Activated CD4-positive, alpha-beta T cell treated with anti-CD3 and anti-CD28 coated beads, Interleukin-2, amount 10 ng/mL, durations not matched to agents 24 days and 14 days (primary cell): ENCODE measurements at places on chromosomes 1 and 21. TPM values are rescaled to one million over a fixed set of nuclear protein-coding genes. Genes with fewer than 3 reads are reported as not detected.

DNA sequence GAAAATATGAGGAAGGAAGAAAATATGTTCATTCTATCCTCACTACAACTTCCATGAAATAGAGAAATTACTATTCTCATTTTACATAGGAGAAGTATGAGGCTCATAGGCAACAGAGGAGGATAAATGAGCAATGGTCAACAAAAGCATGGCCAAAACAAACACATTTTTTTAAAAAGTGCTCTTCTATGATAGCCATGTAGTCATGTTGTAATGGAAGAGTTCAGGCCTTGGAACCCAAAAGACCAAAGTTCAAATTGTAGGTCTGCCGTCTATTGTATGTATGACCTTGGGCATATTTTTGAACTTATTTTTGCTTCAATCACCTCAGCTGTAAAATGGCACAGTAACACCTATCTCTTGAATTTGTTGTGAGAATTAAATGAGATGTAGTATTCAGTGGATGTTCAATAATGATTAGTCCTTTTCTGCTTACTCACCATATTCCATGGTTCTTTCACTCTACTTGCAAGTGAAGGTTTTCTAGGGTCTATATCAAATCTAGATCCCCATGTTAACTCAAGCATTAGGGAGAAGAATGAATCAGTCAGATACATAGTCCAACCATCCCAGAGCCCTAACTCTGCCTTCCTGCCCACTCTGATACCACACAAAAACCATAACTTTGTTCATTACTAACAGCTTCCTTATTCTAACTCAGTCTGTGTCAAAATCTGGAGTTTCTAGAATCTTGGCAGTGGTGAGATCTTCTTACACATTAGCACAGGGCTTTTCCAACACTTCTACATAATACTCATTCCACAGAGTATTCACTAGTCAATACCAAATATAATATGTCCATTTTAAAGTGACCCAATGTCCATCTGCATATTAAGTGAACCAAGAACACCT is 353.2 kb downstream of the PLPP3 start:
- no peak for DNase-seq

The DCST1 gene
- total RNA-seq: not detected in 2 replicates

The CSF3R gene
- 0.07 and 0.16 TPM in 2 replicates for total RNA-seq

- DNase-seq: no peak
These were observed 22.4 kb upstream of the BCAR3 start for GRCh38 chr1:93704052-93704451.

The CYP4B1 gene
- not detected in 2 replicates for total RNA-seq

- DNase-seq: no peak
These were observed 33.5 kb downstream of the NIBAN1 start for GRCh38 chr1:184940694-184941409.

- DNase-seq: peak; percentile 90
These were observed 701 bp downstream of the CEP170 start for GRCh38 chr1:243254233-243254926.

DNA sequence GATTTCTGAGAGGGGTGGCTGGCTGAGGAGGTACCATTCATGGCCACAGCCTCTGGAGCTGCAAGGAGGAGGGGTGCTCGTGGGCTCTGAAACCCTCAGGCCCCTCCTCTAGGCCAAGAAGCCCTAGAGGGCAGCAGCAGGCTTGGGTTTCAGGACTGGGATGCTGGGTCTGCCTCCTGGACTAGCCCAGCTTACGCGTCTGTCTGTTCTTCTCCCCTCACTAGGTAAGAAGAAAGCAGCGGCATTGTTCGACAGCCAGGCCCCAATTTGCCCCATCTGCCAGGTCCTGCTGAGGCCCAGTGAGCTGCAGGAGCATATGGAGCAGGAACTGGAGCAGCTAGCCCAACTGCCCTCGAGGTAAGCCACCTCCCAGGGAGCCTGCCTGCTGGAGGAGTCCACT is 60.3 kb downstream of the TMEM53 start:
- no peak for DNase-seq

DNA sequence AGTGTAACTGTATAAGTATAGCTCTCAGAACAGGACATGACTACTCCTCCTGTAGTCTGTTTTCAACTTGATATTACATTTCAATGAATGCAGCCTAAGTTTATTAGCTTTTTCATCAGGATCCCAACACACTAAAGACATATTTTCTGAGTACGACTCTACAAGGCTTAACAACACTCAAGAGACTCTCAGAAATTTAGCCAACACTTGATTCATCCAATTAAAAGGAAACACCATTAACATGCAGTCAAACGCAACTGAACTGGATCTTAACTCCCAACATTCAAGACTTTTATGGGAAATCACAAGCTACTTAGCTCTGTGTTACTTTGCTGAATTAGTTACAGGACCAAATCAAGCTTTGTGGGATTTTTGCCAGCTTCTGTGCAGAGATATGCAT is 65.2 kb upstream of the SGIP1 start:
- DNase-seq: no peak

- DNase-seq: no peak
These were observed 27.1 kb downstream of the NEK2 start for GRCh38 chr1:211648336-211648735.

The UBE2Q1 gene
- total RNA-seq: 86.6 and 104 TPM in 2 replicates

- DNase-seq: no peak
These were observed 460.0 kb downstream of the MATN1 start for GRCh38 chr1:30263405-30263804.

The GJA8 gene
- total RNA-seq: not detected in 2 replicates

DNA sequence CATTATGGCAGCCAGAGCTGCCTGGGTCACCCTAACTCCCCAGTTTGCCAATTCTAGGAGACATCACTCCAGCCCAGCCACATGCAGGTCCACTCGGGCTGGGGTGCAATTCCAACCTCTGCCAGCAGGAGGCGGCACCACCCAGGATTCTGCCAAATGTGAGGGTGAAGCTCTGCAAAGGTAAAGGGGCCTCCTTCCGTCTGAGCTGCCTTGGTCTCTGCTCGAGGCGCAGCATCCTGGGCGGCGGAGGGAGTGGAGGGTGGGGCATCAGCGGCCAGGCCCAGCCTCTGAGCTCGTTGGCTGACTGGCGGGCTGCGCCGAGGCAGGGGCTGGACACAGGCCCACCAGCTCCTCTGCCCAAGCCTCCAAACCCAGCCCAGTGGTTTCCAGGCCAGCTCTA is 63.8 kb downstream of the ARHGEF16 start:
- DNase-seq: peak; percentile 65

DNA sequence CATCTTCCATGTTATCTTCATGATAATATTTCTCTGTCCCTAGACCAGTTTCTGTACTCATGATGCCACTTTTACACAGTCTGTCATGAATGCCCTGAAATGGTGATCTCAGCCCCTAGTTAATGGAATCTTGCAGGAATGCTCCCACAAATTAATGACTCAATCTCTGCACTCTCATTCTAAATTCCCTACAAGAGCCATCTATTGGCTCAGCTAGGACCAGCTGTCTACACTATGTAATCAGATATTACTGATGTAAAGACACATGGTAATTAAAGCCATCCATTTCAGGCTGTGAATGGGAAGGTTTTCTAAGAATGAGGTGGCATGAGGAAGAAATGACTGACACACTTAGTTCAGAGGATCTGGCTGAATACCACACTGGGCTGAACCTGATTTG is 199.1 kb upstream of the KCND3 start:
- no peak for DNase-seq

- no peak for DNase-seq
These were observed 5.0 kb downstream of the ALPL start for GRCh38 chr1:21514245-21514644.

DNA sequence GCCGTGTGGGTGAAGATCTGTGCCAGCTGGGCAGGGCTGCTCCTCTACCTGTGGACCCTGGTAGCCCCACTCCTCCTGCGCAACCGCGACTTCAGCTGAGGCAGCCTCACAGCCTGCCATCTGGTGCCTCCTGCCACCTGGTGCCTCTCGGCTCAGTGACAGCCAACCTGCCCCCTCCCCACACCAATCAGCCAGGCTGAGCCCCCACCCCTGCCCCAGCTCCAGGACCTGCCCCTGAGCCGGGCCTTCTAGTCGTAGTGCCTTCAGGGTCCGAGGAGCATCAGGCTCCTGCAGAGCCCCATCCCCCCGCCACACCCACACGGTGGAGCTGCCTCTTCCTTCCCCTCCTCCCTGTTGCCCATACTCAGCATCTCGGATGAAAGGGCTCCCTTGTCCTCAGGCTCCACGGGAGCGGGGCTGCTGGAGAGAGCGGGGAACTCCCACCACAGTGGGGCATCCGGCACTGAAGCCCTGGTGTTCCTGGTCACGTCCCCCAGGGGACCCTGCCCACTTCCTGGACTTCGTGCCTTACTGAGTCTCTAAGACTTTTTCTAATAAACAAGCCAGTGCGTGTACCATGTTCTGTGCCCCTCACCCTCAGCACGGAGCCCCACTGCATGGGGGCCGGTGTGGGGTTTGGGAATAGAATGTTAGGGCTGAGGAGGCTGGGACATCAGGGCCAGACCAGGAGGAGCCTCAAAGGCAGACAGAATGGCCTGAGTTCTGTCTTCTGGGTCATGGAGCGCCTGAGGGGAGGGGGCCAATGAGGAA is 21.3 kb downstream of the SERINC2 start:
- DNase-seq: no peak

DNA sequence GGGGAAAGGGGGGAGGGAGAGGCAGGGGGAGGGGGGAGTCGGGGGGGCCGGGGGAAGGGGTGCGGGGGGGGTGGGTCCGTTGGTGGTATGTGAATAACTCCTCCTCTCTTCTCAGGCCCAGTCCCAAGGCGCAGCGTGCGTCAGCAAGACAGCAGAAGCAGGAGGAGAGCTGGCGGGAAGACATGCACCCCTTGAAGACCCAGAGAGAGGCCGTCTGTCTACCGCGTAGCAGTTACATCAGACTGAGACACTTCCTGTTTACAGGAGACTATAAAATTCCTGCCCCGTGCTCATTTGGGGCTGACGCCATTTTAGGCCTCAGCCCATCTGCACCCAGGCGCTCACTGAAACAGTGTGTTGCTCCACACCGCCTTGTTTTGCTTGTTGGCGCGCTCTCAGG is 55.3 kb downstream of the SETD4 start:
- no peak for DNase-seq

DNA sequence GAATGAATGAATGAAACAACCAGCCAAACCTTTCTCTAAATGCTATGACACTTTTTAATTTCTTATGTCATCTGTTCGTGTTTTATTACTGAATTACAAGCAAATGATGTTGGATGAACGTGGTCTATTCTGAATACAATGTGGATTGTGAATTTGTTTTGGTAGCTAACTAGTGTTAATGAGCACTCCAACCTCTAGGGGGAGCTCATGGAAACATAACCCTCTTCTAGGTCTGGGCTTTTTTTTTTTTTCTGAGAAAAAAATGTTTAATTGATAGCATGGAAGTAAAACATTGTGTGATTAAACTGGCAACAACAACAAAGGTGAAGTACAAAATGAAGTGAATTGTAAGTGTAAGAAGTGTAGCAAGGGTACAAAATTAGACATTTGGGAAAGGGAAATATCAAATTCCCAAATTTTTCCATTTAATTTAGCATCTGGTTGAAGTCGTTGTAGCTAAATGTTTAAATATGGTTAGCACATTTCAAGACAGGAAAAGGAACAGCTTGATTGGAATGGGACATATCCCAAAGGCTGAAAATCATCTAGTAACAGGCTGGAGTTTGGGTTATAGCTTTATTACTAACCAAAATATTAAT is 42.6 kb upstream of the PTGS2 start:
- DNase-seq: peak; percentile 76

The CXADR gene
- 0.16 and 0.33 TPM in 2 replicates for total RNA-seq

GRCh38 chr1:6582370-6582769 is 2.6 kb downstream of the ZBTB48 start:
- DNase-seq: no peak

The CA14 gene
- total RNA-seq: not detected in 2 replicates

- no peak for DNase-seq
These were observed 91.6 kb upstream of the UBE2U start for GRCh38 chr1:64111787-64112186.

The DNAJC11 gene
- total RNA-seq: 87.6 and 92.5 TPM in 2 replicates

The DNAJC6 gene
- total RNA-seq: 2.8 and 4.0 TPM in 2 replicates

DNA sequence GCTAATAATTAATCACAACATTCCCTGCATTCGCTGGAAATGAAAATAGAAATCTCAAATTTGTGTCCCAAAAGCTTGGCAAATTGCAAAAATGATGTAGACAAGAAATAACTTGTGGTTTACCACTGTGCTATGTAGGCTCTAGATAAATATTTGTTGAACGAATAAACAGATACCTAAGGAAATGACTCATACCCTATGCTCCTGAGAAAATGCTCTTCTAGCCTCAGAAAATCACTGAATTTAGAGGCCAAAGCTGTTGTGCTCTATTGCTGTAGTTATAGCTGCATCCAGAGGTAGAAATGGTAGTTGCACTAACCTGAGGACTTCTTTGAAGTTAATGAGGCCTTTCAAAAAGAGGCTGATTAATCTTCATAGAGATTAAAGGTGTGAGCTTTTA is 142.0 kb upstream of the ZNHIT6 start:
- no peak for DNase-seq

DNA sequence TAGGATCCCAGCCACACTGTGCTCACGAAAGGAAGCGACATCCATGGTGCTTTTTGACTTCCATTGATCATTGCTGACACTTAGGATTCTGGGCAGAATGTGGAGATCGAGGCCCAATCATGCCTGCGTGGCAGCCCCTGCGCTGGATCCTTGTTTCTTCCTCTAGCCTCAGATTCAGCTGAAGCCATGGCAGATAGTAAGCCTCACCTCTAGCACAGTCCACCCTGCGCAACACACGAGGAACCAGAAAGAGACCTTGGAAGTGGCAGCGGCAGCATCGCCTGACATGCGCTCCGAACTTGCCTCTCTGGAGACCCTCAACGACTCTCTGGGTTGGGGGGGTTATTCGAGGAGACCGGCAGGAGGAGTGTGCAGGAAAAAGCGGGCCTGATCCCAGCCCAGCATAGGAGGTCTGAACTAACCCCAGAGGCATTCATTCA is 10.6 kb downstream of the HLX start:
- DNase-seq: no peak

DNA sequence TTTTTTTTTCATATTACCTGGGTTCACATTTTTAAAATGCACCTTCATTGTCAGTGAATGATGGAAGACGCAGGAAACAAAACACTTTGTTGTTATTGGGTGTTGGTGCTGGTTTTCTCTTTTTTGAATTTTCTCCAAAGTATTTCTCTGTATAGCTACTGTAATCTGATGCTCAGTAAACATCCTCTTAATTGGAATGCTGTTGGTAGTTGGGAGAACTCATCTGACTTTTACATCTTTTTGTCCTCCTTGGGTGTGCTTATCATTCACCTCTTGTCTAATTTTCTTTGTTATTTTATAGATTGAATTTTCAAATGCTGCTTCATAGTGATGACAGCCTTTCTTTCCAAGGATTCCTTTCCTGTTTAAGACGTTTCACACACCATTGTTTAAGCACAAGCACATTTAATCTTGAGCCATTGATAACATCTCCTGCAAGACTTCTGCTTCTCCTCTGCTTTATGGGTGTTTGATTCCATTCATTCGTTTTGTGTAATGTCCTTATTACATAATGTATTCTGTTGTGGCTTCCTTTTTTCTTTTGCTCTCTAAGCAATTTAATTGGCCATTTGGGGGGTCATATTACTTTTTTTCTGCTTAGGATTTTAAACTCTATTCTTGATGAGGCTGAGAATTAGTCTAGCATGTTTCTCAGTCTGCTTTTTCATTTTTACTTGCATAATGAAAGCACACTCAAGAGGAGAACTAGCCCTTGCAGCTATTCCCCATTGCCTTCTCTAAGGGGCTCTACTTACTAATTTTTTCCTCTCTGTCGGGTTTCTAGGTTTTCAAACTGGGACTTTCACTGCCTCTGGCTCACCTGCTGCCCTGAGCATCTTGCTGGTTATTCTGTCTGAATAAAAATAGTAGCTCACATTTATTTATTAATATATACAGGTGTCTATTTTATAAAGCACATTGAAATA is 42.0 kb upstream of the CD34 start:
- DNase-seq: no peak

- DNase-seq: no peak
These were observed 467.3 kb upstream of the RGS18 start for GRCh38 chr1:191690931-191691330.

- DNase-seq: no peak
These were observed 51.2 kb upstream of the ADAM30 start for GRCh38 chr1:119947468-119947867.
